ENCODE measurements at places on chromosomes 2 and 18.

- no peak for DNase-seq
Observed at GRCh38 chr2:147977679-147978078, 42.9 kb downstream of the ORC4 start.

GRCh38 chr2:36511858-36512603 lies 85.9 kb downstream of the FEZ2 start:
- DNase-seq = no peak

GRCh38 chr2:226526716-226527115 lies 272.9 kb downstream of the IRS1 start:
- no peak for DNase-seq

DNA sequence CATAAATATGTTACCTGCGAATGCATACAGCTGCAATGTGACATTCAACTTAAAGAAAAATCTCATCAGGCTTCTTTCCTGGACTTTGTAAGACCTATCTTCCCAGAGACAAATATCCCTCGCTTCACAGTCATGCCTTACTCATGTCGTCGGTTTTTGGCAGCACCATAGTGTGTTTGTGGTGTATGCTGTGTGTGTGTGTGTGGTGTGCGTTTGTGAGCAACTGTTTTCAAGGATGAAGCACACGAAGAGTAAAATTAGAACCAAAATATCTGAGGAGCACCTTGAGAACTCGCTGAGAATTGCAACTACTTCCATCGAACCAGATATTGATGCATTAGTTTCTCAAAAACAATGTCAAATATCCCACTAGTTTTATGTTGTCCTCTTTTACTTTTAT lies 56.9 kb downstream of the ASB1 start:
- DNase-seq = no peak

DNA sequence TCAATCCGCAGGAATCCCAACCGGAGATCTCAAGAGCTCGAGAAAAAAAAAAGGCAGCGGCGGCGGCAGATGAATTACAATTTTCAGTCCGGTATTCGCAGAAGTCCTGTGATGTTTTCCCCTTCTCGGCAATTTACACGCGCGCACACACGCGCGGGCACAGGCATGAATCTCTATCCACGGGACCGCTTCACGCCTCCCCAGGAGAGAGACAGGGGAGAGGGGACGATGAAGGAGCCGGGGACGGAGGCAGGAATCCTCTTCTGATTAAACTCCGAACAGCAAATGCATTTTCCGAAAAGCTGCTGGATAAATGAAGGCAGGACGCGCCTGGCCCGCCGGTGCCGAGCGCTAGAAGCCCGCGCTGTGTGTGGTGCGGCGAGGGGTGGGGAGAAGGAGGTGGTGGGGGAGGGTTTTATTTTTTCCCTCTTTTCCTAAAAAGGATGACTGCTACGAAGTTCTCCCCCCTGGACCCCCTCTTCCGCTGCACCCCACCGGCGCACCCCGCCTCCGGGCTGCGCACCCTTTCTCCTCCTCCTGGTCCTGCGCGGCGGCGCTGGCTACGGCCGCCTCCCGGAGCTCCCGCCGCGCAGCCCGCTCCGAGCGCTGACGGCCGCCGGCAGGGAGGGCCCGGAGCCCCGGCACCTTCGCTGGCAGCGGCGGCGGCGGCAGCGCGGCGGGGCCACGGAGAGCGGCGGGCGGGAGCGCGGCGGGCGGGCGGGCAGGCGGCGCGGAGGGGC lies at the start of gene BCL2:
BCL2 (minus strand) TSS at position 387 of the 740 bp plus-strand sequence.
- DNase-seq = peak; percentile 64

- no peak for DNase-seq
Observed at GRCh38 chr18:25299426-25300300, 52.3 kb downstream of the ZNF521 start.

GRCh38 chr2:191153716-191154115 lies 2.9 kb upstream of the STAT4 start:
- DNase-seq = no peak

GRCh38 chr2:122596598-122596997 lies 841.1 kb downstream of the TSN start:
- no peak for DNase-seq

DNA sequence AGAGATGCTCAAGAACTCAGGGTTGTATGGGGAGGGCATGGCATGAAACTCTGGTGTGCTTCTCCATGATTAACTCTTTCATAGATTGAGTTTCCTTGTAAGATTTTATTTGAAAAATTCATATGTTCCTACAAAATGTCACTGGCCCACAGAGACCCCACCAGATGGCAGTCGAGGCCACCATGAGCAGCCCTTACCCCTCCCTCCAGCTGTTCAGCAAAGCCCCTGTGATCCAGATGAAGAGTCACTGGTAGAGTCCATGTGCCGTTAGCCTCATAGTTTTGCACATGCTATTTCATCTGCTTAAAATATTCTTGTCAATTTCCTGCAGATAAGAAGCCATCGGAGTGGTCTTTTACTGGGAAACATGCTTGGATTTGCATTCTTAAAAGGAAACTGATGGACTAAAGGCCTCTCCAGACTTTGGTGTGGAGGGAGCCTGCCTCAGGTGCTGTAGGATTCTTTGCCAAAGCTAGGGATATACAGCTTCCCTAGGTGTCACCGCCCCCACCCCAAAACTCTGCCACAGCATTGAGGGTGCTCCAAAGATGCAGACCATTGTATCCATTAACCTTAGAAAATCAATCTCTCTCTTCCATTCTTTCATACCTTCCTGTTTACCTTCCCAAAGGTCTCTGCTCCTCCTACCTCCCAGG lies 18.8 kb downstream of the ZNF385B start:
- DNase-seq = no peak

GRCh38 chr2:7508296-7508943 lies 591.2 kb downstream of the RNF144A start:
- peak; percentile 97 for DNase-seq

GRCh38 chr2:38578832-38579231 lies 23.9 kb downstream of the HNRNPLL start:
- no peak for DNase-seq

GRCh38 chr2:240477916-240478315 lies 42.5 kb downstream of the GPC1 start:
- no peak for DNase-seq

- DNase-seq = peak; percentile 93
Observed at GRCh38 chr2:83650898-83651297, 808.2 kb downstream of the SUCLG1 start.

DNA sequence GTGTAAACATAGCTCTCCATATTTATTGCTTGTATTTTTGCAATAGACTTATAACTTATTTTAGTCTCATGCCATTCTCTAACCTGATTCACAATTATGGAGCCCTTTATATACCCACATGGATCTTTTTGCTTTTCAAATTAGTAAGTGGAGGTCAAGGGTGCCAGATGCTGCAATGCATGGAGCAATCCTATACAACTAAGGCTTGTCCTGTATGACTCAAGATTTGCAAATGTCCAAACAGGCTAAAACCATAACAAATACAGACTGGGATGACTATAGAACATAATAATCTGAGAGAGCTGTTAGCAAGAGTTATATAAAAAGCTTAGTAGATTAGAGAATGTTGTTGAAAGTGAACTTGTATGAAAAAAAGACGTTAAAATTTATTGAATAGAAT lies 690.4 kb upstream of the NRXN1 start:
- DNase-seq = no peak

DNA sequence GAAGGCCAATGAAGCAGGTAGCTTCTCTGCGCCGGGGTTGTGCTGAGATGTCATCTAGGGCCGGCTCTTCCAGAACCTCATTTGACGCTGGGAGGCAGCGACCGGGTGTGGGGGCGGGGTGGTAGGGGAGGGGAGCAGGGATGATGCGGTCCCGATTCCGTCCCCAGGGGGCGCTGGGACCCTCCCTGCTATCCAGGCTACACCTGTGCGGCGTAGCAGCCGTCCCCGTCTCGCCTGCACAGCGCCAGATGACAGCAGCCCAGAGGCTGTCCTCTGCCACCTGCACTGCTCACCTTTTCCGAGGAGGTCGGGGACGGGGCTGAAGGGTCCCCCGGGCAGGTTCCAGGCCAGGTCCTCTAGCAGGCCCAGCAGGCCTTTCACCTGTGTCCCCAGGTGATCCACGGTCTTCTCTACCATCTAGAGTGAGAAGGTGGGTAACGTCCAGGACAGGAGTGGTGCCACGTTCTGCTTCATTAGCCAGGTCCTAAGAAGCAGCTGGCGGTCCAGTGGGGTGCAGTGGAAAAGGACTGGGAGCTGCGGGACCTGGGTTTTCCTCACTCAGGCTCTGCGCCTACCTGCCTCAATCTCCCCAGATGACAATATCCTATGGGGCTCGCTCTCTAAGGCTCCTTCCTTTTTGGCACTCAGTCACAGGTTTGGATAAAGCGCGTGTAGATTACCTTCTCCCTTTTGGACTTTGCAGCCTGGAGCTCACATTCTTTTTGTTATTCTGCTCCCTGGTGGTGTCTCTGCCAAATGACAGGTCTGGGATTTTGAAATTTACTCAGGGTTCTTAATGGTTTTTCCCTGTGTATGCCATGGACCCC lies 56.0 kb upstream of the RAB6C start:
- DNase-seq = peak; percentile 53

GRCh38 chr2:63977904-63978303 lies 41.3 kb downstream of the VPS54 start:
- DNase-seq = no peak

DNA sequence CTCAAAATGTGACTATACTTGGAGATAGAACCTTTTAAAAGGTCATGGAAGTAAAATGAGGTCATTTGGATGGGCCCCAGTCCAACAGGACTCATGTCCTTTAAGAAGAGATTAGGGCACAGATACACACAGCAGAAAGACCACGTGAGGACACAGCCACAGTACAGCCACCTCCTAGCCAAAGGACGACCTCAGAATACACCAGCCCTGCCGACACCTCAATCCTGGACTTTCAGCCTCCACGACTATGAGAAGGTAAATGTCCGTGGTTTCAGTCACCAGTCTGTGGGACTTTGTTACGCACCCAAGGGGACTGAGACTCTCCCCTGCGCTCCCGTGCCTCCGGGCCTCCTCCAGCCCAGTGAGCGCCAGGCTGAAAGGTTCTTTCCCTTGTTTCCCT lies 30.2 kb upstream of the HPCAL1 start:
- no peak for DNase-seq

DNA sequence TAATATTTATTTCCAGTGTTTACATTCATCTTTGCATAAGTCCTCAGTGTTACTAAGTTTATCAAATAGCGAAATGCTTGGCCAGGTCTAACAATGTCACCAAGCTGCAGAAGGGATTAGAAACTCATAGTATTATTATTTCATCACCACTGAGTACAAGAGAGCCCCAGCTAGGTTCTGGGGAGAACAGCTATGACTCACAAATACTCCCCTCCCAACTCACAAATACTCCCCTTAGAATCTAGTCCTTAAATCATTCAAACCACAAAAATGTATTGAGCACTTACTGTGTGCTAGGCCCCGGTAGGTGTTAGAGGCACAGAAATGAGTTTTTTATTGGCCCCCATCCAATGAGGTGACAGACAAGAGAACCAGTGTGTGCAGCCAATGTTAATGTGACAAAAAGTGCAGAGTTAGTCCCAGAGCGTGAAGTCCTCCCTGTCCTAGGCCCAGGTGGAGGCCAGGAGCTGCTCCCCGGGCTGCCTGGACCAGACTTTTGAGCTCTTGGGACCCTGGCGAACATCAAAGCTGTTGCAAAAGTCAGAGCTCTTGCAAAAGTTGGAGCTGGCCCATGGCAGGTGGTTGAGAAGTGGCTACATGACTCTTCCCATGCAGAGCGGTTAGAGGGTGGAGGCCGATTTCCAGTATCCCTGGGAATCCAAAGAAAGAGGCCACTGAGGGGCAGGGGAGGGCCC lies 9.8 kb downstream of the STEAP3 start:
- DNase-seq = no peak

- no peak for DNase-seq
Observed at GRCh38 chr18:14221689-14222088, 89.5 kb upstream of the ZNF519 start.
